Activated CD8-positive, alpha-beta memory T cell treated with anti-CD3 and anti-CD28 coated beads, Interleukin-2, amount 10 ng/mL, durations not matched to agents 7 days and 5 days (primary cell): ENCODE measurements at places on chromosomes 4 and X. TPM values are rescaled to one million over a fixed set of nuclear protein-coding genes. Genes with fewer than 3 reads are reported as not detected.

DNA sequence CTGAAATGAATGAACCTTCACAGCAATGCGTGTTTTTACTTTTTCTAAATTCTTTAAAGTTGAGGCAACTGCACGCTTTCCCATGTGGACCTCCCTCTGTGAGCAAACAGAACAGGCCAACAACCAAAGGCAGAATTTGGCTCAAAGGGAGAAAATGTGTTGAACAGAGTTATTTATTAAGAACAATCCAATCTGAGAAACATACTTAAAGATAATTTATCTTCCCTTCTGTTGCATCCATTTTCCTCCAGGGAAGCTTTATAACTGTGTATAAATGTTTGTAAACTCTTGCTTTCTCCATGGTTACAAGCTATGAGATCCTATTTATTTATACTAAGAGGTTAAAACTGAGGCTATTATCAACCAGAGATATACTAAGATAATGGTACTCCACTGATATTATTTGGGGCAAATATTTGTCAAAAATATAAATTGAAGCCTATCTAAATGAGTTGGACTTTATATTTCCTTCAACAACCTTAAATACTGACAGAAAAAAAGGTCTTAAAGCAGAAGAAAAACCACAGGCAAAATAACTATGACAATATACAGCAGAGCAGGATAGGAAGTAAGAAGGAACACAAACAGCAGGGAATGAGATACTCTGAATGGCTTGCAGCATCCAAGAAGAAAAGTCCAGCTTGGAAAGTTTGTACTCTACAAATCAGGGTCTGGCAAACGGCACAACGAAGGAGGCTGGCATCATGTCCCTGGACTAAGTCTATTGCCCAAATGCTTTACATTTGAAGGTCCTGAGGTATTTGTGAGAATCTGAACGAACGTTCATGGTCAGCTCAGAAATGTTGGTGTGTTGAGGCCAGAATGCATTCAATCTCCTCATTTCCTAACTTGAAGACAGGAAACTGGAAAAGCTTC lies 663.2 kb upstream of the INTU start:
- DNase-seq: no peak

The TLL1 gene
- not detected for total RNA-seq

The SPANXD gene
- total RNA-seq: not detected

GRCh38 chr4:48635310-48635709 lies 144.8 kb downstream of the FRYL start:
- DNase-seq: peak; percentile 42

GRCh38 chrX:39811376-39811775 lies 286.4 kb downstream of the BCOR start:
- DNase-seq: no peak

The EMCN gene
- total RNA-seq: not detected
